ENCODE measurements at places on chromosomes 4 and X. TPM values are rescaled to one million over a fixed set of nuclear protein-coding genes. Genes with fewer than 3 reads are reported as not detected.

GRCh38 chr4:188160406-188160805 lies 21.2 kb downstream of the TRIML1 start:
- no peak for ATAC-seq

DNA sequence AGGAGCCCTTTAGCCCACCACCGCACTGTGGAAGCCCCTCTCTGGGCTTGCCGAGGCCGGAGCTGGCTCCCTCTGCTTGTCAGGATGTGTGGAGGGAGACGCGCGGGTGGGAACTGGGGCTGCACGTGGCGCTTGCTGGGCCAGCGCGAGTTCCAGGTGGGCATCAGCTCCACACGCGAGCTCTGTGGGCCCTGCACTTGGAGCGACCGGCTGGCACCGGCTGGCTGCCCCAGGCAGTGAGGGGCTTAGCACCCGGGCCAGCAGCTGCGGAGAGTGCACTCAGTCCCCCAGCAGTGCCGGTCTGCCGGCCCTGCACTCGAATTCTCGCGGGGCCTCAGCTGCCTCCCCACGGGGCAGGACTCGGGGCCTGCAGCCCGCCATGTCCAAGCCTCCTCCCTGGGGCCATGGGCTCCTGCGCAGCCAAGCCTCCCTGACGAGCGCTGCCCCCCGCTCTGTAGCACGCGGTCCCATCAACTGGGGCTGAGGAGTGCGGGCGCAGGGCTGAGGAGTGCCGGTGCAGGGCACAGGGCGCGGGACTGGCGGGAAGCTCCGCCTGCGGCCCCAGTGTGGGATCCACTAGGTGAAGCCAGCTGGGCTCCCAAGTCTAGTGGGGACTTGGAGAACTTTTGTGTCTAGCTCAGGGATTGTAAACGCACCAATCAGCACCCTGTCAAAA lies 93.6 kb downstream of the DTHD1 start:
- ATAC-seq, result no peak

Gene UPF3B
- 18.9 TPM for total RNA-seq

DNA sequence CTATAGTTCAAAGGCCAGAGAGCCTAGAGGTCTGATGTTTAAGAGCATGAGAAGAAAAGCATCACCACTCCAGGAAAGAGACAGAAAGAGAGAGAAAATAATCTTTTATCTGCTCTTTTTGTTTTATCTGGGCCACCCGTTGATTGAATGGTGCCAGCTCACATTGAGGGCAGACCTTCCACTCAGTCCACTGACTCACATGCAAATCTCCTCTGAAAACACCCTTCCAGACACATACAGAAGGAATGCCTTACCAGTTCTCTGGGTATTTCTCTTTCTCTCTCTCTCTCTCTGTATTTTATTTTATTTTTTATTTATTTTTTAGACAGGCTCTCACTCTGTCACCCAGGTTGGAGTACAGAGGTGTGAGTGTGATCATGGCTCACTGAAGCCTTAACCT lies 252.5 kb downstream of the DTHD1 start:
- no peak for ATAC-seq

DNA sequence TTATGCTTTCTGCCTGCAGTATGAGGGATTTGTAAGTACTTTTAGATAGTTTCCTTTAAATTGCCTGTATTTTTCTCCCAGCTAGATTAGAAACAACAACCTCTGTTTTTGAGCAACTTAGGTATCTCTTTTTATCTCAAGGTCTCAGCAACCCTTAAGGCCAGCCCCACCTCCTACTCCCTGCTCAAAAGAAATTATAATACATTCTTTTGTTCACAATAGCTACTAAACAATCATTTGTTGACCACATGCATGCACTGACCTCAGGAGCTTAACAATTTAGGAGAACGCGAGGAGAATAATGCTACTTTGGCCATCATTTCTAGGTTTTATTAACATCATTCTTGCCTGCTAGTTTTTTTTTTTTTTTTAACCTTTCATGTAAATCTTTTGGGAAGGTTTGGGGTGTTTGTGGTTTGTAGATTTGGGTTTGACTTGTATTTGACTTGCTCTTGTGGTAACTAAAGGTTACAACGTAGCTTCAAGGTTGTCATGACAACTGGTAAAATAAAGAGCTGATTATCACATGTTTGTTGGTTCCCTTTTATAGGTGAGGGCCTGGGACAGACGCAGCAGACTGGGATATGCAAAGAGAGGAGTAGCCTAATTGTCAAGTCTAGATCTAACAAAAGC lies 145.4 kb upstream of the PLAC1 start:
- ATAC-seq, result no peak

Gene CDX4
- not detected for total RNA-seq

DNA sequence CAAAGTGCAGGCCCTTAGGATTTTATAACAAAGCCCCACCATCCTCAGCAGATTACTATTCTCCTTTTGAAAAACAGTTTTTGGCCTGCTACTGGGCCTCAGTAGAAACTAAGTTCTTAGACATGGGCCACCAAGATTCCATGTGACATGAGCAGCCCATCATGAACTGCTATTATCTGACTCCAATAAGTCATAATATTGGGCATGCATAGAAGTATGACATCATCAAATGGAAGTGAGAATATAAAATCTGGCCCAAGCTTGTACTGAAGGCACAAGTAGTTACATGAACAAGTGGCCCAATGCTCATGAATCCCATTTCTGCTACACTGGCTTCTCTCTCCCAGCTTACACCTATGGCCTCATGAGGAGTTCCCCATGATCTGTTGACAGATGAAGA lies 404.8 kb downstream of the EPHA5 start:
- ATAC-seq, result no peak

Gene CLRN2
- not detected for total RNA-seq

Gene MAMLD1
- total RNA-seq, result 4.4 TPM

DNA sequence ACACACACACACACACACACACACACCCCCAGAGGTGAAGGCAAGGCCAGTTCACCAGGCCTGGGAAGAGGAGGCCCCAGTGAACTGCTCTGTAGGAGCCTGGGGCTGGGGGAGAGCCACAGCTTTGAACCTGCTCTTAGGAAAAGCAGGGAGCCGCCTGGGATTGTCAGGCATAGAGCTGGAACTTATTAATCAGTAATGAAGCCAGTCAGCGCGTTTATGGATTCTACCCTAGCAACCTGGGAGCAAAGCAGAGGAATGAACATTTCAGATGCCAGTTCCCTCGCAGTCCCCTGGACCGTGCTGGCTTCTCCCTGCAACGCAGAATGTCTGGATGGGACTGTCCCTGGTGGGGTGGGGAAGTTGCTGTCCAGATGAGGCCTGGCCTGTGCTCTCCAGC lies 45.3 kb upstream of the DDX3X start:
- peak; percentile 71 for ATAC-seq

DNA sequence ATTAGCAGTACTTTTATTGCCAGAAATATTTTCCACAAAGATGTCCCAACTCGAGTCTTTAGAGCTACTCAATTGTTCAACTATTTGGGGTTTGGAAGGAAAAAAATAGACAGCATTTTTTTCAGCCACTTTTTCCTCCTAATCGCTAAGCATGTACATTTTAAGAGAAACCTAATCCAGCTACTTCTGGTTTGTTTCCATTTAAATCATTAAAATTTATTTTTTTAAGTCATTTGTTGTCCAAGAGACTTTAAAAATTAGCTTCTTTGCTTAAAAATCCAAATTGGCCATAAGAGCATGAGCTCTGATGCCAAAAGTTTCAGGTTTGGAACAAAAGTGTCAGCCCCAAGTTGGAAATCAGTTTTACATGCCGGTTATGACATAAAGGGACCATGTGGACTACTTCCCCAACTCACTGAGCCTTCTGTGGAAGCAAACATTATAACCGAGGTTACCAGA lies 186.3 kb upstream of the INTU start:
- no peak for ATAC-seq

GRCh38 chr4:3599951-3600350 lies 67.7 kb upstream of the LRPAP1 start:
- ATAC-seq, result peak; percentile 49

DNA sequence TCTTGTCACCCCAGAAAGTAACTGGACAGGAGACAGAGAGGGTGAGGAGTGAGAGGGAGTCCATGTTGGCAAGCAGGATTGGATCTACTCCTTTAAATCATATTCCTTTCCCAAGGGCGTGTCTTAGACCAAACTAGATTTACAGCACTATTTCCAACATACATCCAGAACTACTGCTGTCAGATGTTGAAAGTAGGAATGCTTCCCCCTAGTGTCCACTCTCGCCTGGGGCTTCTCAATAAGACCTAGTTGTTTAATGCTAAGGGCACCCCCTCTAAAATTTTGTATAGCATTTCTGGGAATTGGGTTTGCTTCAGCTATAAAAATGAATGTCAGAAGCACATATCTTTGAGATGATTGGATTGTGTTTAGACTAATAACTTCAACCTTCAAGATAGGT lies 13.3 kb downstream of the OFD1 start:
- no peak for ATAC-seq

GRCh38 chrX:105313596-105313995 lies 93.1 kb upstream of the TEX13A start:
- ATAC-seq, result no peak

Gene REELD1
- total RNA-seq, result not detected

DNA sequence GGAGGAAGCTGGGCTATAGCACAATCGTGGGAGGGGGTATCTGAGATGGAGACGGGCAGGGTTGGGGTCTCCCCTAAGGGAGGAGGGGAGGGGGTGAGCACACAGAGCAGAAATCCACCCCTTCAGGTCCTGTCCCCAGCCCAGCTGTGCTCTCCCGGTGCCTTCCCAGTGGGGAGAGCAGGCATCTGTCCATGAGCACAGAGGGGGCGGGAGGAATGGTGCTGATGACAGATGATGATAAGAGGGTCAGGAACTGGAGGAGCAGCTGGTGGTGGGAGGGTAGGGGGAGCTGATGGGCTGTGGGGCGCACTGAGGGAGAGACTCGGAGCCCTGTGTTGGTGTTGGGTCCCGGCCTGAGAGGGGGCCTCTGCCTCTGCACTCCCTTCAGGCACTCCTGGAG lies 8.6 kb downstream of the ATP2B3 start:
- peak; percentile 59 for ATAC-seq

Data from motor neuron (in vitro differentiated cells).